H54 (cell line): ENCODE measurements at places on chromosomes 2 and 18.

DNA sequence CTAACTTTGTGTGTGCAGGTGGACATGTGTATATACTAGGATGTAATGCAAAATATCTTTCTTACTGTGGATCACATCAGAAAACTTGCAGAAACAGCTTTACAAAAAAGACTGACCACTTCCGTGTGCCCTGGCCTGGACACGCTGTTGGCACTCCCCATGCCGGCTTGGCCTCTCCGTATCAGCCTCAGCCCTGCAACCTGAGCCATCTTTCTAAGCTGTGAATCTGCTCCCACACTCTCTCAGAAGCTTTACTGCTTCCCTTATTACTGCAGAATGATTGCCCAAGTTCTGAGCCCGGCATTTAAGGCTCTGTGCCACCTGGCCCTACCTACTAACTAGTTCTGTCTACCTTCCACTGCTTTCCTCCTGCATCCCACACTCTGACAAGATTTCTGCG, 37.8 kb downstream of the MYO7B start:
- no peak for DNase-seq

DNA sequence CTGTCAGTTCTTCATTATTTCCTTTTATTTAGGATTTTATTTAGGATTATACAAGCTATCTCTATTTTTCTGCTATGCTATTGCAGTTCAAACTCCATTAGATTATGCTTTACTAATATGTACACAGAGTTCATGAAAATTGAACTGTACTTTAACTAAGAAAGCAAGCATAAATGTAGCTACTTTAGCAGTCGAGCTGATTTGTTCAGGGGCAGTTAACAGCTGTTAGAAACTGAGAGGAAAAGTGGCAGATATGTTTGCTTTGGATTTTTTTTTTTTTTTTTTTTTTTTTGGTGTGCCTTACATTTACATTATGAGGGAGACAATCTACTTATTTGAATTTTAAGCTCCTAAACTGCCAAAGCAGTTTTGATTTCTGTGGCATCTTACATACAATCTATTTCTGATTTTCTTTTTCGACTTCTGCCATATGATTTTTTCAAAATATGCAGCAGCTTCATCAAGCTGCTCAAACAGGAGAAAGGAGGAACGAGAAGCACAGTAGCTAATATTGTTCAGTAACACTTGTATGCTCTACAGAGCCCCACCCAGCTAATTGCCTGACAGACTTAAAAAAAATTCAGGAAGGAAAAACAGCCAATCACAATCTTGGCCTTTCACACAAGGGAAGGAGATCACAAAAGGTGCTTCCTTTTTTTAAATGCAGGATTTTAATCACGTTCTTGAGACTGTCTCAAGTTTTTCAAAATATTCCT, 233.4 kb upstream of the SIX3 start:
- no peak for DNase-seq

DNA sequence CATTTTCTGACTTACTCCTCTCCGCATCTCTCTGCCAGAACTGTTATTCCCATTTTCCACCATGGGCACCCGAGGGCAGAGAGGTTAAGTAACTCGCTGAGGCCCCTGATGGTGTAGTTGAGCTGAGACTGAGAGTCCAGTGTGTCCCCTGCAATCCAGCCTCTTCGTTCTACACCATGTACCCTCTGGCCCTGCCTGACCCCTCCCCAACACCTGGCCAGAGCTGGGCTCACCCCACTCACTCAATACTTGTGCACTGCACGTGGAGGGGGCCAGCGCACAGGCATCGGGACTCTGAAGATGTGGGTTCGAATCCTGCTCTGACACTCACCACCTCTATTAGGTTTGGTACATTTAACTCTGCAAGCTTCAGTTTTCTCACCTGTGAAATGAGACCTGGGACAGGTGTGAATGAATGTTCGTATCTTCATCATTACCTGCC, 24.3 kb upstream of the FOSL2 start:
- no peak for DNase-seq

- DNase-seq: peak; percentile 54
Measured at GRCh38 chr18:11154368-11154989, 5.1 kb upstream of the PIEZO2 start.

GRCh38 chr18:79567481-79568147, 112.0 kb upstream of the CTDP1 start:
- peak; percentile 8 for DNase-seq

- no peak for DNase-seq
Measured at GRCh38 chr2:120219291-120219690, 3.9 kb downstream of the TMEM185B start.

GRCh38 chr2:9949992-9950520, 1.4 kb upstream of the GRHL1 start:
- no peak for DNase-seq

DNA sequence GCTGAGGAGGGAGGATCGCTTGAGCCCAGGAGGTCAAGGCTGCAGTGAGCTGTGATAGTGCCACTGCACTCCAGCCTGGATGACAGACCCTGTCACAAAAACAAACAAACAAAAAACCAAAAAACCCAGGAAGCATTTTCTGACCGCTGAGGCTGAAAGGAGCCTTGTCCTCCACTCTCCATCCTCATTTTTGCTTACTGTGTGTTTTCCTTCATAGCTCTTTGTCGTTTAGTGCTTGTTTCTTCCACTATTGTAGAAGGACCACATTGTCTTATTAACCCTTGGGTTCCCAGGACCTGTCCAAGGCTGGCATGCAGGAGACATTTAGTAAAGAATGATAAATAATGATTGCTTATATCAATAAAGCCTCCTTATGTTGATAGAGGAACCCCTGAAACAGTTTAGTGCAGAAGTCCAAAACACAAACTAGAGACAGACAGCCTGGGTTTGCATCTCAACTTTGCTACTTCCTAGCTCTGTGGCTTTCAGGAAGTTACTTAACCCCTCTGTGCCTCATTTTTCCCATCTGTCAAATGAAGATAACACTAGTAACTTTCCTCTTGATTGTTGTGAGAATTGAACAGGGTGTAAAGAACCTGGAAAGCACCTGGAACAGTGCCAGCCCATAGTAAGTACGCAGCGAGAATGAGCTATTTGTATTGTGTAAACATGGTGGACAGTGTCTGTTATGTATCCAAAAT, 126.0 kb downstream of the LPIN1 start:
- no peak for DNase-seq

GRCh38 chr18:59514203-59514602, 155.1 kb upstream of the LMAN1 start:
- DNase-seq: no peak
